Activated CD8-positive, alpha-beta T cell treated with anti-CD3 and anti-CD28 coated beads, Interleukin-2, amount 10 ng/mL, durations not matched to agents 7 days and 5 days (primary cell): ENCODE measurements at places on chromosomes 11 and 22.
A peak's percentile ranks its signal among the peaks of the same experiment; 100 is the strongest.

- DNase-seq = no peak
Measured at GRCh38 chr22:39147335-39148025, 5.0 kb downstream of the CBX7 start.

DNA sequence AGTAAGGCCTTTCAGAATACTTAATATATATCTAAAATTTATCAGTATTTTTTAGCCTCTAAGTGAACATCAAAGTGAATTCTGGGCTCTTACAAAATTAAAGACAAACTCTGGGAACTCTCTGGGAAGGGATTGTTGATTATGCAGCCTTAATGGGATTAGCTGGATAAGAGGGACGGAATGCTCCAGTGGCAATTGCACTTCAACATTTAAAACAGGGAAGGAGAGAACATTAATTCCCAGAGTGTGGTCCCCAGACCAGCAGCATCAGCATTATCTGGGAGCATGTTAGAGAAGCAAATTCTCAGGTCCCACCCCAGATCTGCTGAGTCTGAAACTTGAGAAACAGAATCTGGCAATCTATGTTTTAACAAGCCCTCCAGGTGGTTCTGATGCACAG, 46.5 kb downstream of the POLD3 start:
- DNase-seq = no peak

GRCh38 chr11:65425105-65425970, 2.7 kb downstream of the NEAT1 start:
- DNase-seq = peak; percentile 91

- DNase-seq = no peak
Measured at GRCh38 chr11:111360150-111361043, 18.7 kb downstream of the POU2AF1 start.

GRCh38 chr11:60905047-60905446, 1.3 kb downstream of the PRPF19 start:
- DNase-seq = no peak

- DNase-seq = no peak
Measured at GRCh38 chr11:61855939-61856680, 28.0 kb downstream of the FADS2 start.

DNA sequence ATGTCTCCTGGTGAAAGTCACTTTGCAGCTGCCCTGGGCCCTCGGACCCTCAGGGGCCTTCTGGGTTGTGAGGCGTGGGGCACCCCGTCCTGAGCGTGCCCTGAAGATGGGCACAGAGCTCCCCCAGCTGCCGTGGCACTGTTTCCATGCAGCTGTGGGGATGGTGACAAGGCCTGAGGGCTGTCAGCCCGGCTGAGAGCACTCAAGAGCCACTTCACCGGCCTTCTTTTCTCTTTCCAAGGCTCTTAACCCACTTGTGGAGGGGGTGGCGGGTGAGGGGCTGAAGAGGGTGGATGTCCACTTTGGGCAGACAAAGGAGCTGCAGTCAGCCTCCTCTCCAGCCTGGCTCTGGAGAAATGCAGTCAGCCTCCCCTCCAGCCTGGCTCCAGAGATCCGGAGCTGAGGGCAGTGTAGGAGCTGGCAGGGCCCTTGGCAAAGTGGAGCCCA, 239.5 kb downstream of the ST3GAL4 start:
- DNase-seq = no peak

DNA sequence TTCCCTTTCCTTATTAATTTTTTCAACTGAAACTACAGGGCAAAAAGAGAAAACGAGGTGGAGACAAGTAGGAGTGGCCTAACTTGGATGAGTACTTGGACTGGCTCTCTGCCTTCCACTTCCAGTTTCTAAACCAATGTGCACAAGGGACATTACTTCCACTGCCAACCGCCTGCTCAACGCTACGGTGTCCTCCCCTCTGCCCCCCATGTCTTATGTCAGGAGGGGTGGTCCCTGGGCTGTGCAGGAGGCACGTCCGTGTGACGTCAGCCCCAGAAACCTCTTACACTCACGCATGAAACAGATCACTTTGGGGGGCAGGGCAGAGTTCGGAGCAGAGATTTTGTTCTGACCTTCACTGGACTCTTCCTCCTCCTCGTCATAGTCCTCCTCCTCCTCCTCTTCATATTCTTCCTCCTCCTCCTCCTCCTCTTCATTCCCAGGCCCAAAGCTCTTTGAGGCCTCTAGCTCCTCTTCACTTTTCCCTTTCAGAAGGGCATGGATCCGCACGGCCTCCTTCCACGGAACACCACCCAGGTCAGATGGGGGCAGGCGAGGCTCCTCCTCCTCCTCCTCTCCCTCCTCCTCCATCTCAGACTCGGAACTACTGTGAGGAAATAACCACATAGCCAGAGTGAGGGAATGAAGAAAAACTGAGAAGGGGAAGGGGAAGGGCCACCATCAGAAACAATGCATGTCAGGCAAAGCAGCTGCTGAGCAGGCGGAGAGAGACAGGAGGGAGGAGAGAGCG, 57.4 kb upstream of the BID start:
- DNase-seq = no peak

DNA sequence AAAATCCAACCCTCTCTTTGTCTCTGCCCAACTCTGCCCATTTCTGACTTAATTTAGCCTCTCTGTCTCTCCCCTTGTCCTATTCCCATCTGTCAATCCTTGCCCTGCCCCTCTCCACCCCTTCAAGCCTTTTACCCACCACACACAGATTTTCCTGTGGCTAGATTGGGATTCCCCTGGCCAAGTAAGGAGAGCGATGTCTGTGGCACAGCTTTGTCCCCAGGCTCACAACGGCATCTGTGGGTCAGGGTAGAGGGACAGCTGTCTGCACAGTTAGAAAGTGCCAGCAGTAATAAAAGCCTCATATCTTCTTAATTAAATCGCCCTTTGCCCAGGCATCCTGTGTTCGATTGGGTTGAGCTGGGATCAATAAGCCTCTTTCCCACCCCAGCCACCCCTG, 1.3 kb upstream of the KCNC1 start:
- no peak for DNase-seq

DNA sequence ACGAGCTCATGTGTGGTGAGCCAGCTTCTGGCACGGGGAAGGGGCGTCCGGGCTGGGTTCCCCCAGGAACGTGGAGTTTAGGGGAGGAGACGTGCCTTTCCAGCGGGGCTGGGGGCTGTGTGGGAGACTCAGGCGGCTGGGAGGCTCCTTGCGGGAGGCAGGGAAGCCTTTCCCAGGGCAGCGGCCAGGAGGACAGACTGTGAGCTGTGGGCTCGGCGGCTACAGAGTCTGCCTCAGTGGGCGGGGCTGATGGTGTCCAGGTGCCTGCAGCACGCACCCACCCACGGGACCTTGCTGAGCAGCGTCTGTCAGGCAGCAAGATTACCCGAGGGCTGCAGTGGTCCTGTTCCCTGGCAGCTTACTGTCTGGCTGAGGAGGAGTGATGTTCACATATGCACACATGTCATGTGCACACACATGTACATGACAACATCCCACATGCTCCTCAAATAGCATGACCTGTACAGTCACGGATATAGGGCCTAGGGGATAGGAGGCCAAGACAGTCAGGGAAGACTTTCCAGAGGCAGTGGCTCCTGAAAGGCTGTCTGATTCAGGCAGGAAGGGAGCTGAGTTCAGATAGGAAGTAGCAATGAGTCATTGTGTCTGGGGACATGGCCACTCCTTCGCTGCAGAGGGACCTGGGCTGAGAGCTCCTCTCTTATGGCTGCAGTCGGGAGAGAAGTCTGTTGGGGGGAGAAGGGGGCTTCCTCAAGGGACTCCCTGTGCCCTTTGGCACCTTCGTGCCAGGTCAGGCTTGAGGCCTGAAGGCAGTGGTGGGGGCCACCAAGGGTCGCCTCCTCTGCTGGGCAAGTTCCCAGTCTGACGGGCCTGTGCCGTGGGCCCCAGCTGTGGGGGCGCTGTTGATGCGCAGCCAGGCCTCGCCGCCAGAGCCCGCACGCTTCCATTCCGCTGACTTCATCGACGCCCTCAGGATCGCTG, 23.3 kb upstream of the PPP6R3 start:
- no peak for DNase-seq

DNA sequence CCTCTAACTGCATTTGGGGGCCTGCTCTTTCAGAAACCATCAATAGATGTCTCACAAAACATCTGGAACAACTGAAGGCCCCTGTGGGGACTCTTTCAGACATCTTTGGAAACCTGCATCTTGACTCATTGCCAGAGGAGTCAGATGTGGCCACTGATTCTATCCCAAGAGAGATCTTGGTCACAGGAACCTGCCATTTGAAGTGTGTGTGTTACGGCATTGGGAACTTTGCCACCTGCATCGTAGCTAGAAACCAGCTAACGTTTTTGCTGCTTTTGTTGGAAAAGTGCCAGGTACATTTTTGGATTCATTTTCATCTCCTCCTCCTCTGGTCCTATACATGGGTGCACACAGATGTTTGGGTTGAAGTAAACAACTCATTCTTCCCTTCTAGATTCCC, 4.3 kb downstream of the SRRD start:
- DNase-seq = no peak

GRCh38 chr22:37916311-37916710, 10.2 kb downstream of the MICALL1 start:
- DNase-seq = no peak

DNA sequence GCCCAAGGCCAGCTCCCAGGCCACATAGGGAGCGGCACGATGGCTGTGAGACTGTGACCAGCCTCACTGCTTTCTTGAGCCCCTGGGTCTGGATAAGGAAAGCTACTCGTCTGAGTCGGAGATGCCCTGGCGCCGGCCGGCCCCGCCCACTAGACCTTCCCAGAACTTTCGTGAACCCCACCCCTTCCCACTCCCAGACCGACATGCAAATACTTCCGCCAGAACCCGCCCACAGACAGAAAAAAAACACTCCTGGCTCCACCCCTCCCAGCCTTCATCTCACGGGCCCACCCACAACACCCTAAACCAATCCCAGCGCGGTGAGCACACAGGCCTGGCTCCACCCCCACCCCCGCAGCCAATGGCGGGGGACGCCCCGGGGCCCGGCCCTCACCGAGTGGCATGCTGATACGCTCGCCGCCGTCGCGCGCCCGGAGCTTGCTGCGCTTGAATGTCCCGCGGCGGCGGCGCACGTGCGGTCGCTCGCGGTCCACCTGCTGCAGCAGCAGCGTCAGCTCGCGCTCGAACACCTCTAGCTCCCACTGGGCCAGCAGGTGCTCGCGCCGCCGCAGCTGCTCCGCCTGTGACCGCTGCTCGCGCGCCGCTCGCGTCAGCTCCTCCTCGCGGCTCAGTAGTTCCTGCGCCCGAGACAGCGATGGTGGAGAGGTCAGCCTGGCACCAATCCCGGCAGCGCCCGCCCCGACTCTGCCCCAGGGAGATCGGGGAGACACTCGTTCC, 7.0 kb downstream of the MAP3K11 start:
- DNase-seq = no peak

DNA sequence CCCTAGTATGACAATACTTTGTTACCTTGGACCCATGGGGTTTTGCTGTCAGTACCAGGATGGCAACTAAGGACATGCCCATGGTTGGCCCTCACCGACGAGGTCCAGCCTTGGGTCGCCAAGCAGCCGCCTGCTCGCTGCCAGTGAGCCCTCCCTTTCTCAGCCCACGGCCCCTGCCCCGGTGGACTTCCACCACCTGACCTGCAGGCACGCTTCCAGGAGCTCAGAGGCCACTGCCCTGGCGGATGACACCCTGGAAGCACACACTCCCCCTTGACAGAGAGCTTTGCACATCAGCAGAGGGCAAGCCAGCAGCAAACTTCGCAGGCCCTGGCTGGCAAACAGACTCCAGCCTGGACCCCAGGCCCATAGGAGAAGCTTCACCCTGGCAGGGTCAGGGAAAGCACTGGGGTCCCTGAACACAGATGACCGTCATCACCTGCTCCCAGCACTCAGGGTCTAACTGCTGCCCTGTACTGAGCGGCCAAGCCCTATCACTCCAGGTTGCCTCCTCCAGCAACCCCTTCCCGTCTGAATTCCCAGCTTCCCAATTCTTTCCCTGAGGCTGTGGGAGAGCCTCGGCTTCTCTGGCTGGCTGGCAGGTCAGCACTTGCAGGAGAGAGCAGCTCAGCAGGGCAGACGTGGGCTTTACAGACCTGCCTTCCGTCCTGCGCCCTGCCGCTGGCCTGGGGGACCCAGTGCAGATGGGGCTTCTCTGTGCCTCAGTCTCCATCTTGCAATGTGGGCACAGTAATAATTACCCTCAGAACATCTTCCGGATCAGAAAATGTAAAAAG, 2.7 kb upstream of the PPARA start:
- DNase-seq = no peak

DNA sequence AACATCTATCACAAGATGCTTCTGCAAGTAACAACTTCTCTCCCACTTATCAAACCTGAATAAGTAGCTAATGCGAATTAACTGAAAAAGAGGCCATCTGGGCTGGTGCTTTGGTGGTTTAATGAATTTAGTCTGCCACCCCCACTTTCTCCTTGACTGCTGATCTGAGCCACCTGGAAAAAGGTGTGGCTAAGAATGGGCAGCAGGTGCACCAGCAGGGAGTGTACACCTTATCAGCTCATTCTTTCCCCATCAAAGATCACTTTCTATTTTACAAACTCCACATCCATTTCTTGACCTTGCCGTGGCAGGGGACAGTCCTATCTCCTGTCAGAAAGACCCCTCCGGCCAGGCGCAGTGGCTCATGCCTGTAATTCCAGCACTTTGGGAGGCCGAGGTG, 6.5 kb downstream of the RFPL3 start:
- DNase-seq = no peak

- peak; percentile 53 for DNase-seq
Measured at GRCh38 chr11:129992161-129992944, 10.3 kb downstream of the PRDM10 start.

GRCh38 chr11:63845303-63845702, 6.4 kb downstream of the MARK2 start:
- no peak for DNase-seq

DNA sequence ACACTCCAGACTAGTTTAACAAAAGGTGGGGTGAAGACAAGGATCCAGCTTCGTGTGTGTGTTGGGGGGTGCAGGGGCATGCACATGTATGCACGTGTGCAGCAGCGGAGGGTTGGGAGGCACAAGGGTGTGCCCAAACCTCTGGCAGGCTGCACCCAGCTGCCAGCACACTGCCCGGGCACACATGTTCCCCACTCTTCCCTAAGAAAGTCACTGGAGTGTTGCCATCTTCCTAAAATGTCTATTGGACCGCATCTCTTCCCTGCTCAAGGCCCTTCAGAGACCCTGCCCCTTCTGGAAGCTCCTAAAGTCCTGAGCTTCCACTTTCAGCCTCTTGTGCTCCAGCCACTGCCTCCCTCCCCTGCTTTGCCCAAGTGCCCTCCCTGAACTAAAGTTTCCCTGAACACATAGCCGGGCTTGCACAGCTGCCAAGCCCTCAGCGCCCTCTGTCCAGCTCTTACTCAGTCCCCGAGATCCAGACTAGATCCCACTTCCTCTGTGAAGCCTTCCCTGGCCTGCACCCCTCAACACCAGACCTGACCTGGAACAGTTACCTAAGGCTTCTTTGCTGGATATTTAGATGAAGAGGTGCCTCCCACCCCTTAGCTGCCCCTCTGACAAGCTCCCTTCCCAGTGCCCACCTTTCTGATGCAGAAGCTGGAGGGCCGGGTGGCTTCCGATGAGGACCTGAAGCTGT, 6.0 kb downstream of the CFL1 start:
- no peak for DNase-seq

- DNase-seq = peak; percentile 27
Measured at GRCh38 chr22:46373921-46374662, 38.6 kb downstream of the TRMU start.

- DNase-seq = no peak
Measured at GRCh38 chr22:24514241-24515026, 19.3 kb downstream of the UPB1 start.

GRCh38 chr22:46723882-46724281, 14.2 kb downstream of the CERK start:
- no peak for DNase-seq
